ENCODE measurements at places on chromosomes 3 and 15.
A peak's percentile ranks its signal among the peaks of the same experiment; 100 is the strongest.

DNA sequence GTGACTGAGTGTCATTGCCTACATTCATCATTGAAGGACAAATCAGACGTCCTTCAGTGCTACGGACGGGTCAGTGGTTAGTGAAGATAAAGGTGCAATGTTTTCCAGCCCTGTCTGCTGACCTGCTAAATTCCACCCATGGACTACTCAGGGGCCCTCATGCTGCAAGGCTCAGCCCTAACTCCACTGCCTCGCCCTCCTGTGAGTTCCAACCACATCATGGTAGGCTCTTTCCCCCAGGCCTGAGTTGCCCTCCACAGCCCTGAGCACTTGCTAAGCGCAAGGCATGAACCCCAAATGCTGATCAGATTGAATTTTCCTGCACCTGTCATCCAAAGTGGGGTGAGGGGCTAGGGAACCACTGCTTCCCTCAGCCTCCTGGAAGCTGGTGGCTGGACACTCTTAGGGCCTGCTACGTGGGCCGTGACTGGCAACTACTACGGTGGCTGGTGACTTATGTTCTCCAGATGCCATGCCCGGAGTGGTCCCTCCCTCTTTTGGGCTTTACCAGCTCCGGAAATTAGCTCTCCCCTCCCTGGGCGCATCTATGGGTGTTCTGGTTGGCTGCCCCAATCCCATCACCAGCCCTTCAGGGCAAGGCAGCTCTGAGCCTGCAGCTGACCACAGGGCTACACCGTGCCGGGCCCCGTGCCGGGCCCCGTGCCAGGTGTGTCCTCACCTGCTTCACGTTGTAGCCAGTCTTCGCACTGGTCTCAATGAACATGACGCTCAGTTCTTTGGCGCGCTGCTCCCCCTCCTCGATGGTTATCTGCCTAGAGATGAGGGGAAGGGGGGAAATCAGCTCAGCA is 32.1 kb downstream of the SRPRB start:
- DNase-seq: no peak

DNA sequence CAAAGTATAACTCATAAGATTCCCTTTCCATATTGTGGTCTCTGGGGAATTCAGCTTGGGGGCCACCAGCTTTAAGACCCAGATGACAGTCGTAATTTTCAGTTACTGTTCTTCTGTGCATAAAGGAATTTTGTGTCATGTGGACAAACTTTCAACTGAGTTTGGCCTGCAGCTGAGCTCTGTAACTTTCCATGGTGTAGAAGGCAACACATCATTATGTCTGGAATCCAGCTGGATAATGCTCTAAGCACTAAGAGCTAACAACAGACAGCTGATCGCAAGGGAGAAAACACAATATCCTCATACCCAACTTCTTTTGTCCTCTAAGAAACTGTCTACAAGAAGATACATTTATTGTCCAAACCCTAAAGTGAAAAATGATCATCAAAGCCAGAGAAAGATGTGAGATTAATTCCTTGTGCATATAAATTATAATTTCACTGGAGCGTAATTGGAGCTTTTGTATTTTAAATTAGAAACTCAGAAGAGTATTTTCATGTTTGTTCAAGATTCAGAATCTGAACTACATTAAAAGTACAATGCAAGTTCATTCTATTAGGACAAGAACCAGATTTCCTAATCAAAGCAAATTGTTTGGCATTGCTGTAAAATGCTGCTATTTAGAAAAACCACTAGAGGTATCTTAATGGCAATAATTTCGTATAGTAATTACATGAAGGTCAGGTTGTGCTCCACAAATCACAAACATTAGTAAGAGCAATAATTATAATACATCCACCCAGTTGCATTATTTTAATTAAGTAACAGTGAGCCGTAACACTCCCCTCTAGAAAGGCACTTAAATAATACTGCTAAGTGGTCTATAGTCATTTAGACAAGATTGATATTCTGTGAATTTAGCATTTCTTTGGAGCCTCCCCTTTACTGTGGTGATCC is 218.8 kb downstream of the ATP8B4 start:
- no peak for DNase-seq

- no peak for DNase-seq
Measured at GRCh38 chr15:82625136-82625535, 22.0 kb downstream of the CPEB1 start.

GRCh38 chr3:88209356-88209755 is 59.6 kb downstream of the C3orf38 start:
- DNase-seq: no peak

DNA sequence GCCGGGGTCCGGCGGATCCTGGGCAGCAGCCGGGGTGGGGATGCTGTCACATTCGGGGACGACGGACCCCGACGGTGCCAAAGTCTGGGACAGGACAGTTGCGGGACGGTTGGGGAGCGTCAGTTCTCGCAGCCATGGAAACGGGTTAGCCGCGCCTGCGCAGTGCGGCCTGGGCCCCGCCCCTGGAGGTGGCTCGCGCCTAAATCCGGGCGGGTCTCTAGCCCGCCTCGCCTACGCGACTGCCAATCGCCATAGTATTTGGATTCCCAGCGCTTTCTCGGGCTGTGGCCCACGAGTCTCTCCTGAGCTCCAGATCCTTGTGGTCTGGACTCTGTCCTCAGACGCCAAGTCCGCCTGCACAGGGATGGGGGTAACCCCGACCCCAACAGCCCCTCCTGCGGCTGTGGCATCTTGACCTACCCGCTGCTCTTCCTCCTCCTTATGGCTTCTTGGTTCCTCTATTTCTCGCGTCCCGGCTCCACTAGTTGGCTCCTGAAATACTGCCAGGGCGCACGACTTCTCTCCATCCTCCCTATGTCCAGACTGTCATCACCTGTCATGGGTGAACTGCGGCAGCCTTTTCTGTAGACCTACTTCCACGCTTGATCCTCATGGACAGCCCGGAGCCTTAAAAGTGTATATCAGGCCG is at the start of gene ZMYND10:
TSS of gene ZMYND10 (minus strand) at position 147 of the 649 bp plus-strand sequence. CDS start 153 bp downstream, outside the sequence.
- peak; percentile 76 for DNase-seq

- DNase-seq: no peak
Measured at GRCh38 chr3:9201955-9202354, 47.5 kb downstream of the SRGAP3 start.

DNA sequence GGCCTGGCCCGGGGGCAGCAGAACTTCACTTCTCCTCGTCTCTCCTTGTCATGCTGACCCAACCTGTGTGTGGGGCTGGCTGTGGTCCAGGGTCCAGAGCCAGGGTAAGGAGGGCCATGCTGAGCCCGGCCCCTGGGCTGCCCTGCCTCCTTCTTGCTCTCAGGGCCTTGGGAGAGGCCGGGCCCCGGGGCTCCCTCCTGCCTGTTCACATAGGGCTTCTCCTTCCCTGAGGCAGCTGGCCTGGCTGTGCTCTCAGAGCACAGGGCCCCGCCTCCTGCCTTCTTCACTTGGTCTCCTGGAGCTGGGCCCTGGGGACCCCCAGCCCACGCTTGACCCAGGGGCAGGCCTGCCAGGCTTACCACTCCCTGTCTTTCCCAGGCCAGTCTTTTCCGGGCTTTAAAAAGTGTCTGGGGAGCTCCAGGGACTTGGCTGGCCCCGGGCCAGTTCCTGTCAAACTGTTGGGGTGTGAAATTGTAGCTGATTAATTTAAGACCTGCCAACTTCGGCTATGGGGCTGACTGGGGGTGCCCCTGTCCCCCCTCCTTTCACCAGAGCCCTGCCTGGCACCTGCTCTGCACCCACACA is 11.8 kb downstream of the PLXNA1 start:
- DNase-seq: no peak

DNA sequence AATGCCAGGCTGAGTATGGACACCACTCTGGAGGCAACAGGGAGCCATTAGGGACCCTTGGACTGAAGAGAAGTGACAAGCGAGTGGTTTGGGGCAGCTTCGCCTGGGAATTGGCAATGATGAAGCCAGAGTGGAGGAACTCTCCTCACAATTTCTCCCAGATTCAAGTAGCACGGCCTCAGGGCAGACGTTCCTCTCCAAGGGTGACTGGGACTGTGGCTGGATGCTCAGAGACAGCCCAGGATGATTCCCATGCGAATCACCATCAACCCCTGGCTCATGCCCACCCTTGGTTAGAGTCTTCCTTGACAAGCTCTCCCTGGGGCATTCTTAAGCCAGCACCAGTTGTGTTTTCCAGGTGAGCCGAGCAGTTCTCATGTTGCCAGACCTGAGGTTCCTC is 16.3 kb upstream of the DOCK3 start:
- no peak for DNase-seq

DNA sequence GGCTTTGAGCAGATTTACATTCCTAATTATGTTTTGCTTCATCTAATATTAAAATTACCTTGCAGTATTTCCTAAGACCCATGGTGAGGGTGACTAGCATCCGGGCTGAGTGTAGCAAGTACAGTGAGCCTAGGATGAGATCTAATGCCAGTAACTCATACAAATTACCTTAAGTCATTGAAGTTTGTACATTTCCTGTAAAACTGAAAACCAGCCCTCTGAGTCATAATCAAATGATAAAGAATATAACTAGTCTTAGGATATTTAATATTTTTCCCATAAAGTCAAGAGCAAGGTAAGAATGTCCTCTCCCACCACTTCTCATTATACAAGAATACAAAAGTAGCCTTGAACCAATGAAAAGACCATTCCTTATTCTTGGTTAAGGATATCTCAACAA is 54.8 kb upstream of the CHRM5 start:
- DNase-seq: no peak

Data from stimulated activated CD4-positive, alpha-beta T cell treated with anti-CD3 and anti-CD28 coated beads, Interleukin-2, amount 100 ng/mL, for 24 hours (primary cell).